Skin of body (tissue), 3 donors: ENCODE measurements at places on chromosomes 4 and X. TPM values are rescaled to one million over a fixed set of nuclear protein-coding genes. Genes with fewer than 3 reads are reported as not detected.

The DYNLT3 gene
- total RNA-seq, result 13.7 TPM

The SSX3 gene
- total RNA-seq, result not detected

The TCP11X2 gene
- total RNA-seq, result not detected

The NMU gene
- total RNA-seq, result 2.8 TPM

The NUDT10 gene
- total RNA-seq, result 2.3 TPM

The RBM47 gene
- 16.3 TPM for total RNA-seq

The NLGN4X gene
- 4.3 TPM for total RNA-seq

DNA sequence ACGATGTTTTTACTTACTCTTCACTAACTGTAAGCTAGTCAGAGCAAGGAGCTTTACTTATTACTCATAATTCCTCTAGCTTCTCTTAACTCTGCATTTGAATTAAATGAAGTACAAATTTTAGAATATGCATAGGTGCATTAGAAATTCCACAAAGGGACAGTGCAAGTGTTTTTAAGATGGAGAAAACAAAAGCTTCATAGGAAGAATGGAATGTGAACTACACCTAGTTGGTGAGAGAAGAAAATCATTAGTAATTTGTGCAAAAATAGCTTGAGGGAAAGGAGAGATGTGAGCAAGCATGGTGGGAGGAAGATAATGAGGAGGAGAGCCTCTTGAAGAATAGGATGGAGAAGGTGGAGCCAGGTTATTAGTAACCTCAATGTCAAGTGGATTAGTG is 77.5 kb upstream of the SMARCA5 start:
- DNase-seq, result no peak

- no peak for DNase-seq
These were observed 34.9 kb downstream of the ELOVL6 start for GRCh38 chr4:110163327-110164069.

DNA sequence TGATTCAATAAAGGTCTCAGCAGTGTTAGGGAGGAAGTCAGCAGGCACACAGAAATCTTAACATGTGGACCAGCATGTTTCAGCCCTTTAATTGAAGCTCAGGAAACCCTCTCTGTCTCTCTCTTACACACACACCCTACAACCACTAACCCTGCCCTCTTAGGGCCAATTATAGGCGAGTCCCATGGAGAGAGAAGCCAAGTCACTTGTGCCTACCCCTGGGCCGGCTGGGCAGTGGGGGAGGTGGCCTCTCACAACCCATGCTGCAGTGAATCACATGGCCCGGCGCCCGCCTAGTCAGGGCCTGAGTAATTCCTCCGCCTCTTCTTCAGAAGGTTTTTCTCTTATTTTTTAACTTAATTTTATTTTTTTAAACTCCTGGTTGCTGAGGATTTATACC is 3.7 kb downstream of the FGD1 start:
- no peak for DNase-seq

DNA sequence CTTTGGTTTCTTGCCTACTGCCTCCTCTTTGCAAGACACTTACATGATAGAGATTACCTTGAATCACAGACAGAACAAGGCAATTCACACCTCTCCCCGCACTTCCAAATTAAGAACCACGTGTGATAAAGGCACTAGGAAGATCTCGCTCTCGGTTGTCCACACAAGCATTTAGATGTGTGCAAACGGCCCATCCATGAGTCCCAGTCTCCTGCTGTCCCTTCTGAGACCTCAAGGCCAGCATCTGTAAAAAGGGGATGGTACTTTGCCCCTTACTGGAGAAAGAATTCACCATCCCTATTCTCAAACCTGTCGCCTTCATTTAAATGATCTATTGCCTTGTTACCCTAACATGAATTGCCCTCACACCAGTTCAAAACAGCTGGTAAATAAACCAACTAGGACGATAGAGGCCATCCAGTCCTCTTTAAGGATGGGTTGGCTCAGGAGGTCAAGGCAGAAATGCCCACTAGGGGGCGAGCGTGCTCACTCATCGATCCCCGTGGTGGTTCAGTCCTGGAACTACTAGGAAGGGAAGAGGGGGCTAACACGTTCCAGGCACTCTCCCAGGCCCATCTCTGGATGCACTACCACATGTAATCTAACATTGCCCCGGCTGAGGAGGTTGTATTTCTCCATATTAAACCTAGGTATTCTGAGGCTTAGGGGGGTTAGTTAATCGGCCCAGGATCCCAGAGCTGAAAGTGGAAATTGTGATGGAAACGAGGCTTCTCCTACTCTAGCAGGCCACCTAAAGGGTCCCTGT is 95.8 kb downstream of the DHX15 start:
- DNase-seq, result peak; percentile 43

GRCh38 chr4:82201303-82201702 is 172.5 kb downstream of the HNRNPD start:
- DNase-seq, result no peak

DNA sequence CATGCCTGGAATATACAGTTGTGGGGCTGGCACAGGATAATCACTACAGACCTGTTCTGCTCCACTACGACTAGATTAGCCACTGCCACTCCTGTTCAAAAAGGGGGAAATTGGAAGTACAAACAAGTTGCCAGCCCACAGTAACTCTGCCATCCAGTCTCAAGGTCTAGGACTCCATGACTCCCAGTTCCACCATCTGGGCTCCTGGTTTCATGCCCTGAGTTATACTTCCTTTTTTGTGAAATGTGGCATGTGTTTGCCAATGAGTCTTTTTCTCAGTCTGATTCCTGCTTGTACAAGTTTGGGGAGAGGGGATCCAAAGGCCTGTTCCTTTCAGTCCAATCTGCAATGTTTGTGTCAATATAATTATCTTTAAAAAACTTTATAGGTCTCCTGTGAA is 1.0 kb upstream of the BLOC1S4 start:
- no peak for DNase-seq

DNA sequence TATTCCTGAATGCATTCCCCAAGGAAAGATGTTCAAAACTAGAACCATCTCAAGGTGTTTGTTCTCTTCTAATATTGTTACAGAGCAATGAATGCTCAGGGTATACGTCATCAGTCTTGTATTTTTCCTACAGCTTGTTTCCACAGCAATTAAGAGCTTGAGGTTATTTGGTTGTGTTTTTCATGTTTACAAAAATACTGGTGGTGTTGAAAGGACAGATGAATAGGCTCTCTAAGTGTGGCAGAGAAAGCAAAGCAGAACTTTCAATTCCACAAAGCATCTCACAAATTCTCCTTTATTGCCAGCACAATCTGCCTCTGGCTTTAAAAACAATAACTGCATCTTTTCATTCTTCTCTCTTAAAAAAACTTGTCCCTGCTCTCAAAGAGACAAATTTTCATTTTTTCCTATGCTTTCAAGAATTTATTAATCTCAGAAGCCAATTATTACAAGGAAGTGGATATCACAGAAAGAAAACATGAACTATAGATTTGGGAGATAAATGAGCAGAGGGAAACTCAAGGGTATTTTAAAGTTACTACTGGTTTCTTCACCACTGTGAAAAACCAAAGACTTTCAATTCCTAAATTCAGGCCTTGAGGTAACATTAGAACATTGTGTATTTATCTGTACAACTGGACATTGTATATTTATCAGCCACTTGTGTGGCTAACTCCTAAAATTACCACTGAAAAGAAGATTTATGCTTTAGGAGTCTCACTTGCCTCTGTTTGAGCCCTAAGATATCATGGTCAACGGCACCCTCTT is 49.2 kb downstream of the DDX53 start:
- DNase-seq, result no peak

DNA sequence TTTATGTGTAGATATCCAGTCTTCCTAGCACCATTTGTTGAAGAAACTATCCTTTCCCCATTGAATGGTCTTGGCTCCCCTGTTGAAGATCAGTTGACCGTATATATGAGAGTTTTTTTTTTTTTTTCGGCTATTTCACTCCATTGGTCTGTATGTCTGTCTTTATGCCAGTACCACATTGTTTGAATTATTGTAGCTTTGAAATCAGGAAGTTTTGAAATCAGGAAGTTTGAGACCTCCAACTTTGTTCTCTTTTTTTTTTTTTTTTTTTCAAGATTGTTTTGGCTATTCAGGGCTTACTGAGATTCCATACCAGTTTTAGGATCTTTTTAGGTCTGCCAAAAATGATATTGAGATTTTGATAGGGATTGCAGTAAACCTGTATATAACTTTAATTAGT is 4.3 kb upstream of the SCD5 start:
- no peak for DNase-seq

GRCh38 chr4:112832493-112832892 is 195.6 kb downstream of the LARP7 start:
- no peak for DNase-seq

GRCh38 chrX:45024501-45024900 is 151.5 kb downstream of the KDM6A start:
- no peak for DNase-seq

DNA sequence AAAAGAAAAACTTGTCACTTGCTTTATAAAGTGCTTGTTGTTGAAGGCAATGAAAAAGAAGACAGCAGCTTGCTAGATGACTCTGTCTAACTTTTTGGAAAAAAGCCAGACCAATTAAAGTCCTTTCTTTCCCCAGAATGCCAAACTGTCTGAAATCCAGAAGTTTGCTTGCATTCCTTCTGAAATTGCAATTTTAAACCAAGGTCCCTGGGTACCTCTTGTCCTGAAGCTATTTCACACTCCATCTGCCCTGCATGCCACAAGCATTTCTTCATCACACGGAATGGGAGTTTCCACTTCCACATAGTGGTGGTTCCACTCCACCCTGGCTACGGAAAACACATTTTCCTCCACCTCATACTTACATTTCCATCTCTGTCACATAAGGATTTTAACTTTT is 101.0 kb downstream of the PAPSS1 start:
- DNase-seq, result peak; percentile 29

- peak; percentile 97 for DNase-seq
These were observed 100.2 kb downstream of the LNX1 start for GRCh38 chr4:53490965-53491622.

DNA sequence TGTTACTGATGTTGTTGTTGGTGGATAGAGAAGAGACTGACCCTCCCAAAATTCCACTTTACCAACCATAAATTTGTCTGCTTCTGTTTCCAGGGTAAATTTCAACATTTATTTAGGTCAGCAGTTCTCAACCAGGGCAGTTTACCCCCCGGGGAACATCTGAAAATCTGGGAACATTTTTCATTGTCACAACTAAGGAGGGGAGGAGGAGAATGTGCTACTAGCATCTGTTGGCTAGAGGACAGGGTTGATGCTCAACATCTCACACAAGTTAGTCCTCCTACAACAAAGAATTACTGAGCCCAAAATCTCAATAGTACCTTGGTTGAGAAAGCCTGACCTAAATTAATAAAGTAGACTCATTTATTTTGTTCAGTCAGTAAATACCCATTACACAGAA is 25.7 kb downstream of the KCTD8 start:
- DNase-seq, result no peak

DNA sequence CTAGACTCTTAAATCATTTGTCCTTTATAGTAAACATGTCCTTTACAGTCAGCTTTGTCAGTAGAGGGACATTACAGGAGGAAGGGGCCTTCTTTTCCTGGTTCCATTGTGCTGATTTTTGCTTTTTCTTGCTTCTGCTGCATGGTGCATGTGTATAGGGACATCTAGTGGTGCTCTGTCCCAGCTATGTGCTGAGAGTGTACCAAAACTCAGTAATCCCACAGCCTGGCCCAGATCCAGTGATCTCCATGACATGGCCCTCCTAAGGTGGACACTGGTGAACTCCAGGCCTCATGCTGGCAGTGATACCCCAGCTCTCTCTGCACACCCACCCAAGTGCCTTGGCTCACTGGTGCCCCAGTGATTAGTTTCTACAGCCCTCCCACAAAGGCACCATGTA is 45.2 kb downstream of the MAGEB17 start:
- DNase-seq, result no peak

DNA sequence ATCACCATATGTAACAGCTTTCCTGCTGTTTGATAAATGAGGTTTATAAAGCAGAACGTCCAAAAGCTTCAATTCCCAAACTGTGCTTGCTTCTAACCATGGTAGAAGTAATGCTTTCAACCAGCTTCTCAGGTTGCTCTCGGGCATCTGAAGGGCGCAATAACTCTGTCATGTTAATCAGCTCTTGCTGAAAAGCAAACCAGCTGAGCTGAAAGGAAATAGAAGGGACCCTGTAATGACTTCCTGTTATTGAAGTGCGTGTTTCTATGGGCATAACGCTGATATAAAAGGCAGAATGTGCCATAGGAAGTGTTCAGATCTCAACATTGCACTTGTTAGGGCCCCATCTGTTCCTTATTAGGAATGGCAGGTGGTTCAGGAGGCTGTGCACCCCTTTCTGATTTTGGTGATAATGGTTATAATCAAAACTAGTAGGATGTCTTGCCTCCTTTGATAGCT is 21.2 kb downstream of the HERC3 start:
- no peak for DNase-seq

GRCh38 chr4:7858498-7858897 is 81.2 kb downstream of the AFAP1 start:
- DNase-seq, result no peak

DNA sequence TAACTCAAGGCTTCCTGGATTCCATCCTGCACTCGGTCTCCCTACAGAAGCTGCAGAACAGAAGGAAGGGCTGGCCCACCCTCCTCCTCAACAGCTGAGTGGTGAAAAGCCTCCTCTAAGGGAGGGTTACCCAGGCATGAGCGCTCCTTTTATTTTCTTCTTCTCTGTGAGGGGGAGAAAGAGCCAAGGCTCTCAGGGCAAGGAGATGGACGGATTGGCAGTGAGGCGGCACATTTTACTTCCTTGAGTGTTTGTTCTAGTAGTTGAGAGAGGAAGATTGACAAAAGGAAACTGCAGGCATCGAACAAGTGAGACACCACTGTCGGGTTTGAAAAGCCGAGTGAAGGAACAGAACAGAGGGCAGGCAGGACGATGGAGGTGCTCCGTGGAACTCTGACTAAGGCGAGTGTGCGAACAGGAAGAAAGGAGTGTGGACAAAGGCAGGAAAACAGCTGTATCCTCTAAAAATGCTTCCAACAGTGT is 38.4 kb upstream of the STS start:
- DNase-seq, result no peak

DNA sequence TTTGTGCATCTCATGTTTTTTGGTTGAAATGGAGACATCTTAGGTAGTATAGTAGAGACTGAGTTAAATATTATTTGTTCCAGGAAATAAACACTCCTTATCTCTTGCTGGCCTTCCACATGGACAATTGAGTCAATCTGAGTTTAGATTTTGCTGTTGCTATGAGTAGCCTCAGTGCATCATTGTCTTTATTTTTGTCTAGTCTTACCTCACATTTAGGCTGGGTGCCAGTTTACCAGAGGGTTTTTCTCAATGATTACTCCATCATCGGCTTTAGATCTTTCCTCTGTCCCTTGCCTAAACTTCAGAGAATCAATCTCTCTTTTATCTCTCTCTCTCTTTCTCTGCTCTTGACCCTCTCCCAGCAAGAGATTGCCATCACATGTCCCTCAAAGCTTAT is 73.6 kb downstream of the GABRB1 start:
- no peak for DNase-seq
